ENCODE measurements at places on chromosomes 2 and 18.

DNA sequence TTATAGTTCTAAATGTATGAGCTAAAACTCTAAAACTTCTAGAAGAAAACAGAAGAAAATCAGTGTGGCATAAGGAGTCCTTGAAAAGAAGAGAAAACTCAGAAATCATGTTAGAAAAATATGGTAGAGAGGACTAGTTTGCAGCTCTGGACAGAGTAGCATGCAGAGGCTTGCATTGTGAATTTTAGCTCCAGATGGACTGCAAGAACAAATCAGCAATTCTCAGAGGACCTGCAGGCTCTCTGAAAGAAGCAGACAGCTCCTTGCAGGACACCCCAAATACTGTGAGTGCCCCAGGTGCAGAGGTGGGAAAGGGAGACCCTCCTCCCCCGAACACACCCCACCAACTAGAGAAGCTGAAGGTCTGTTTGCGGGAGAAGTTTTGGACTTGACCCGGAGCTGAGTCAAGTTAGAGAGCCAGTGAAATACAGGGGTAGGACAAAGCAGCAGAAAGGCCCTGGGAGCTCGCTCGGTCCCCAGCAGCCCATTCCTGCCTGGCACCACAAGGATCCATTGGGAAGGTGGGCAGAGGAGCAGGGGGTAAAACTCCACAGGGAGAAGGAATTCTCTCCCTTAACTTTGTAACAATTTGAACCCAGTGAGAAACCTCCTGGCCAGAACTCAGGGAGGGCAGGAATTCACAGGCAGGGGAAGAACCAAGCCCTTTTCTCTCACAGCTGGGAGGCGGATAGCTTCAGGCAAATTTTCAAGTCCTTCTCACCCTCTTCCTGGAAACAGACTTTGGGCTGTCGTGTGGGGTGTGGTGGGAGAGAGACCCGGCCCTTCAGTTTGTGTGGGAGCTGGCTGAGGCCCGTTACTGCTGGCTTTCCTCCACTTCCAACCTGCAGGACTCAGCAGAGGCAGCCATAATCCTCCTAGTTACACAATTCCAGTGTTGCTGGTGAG, 216.2 kb upstream of the SLC35G4 start:
- no peak for DNase-seq

DNA sequence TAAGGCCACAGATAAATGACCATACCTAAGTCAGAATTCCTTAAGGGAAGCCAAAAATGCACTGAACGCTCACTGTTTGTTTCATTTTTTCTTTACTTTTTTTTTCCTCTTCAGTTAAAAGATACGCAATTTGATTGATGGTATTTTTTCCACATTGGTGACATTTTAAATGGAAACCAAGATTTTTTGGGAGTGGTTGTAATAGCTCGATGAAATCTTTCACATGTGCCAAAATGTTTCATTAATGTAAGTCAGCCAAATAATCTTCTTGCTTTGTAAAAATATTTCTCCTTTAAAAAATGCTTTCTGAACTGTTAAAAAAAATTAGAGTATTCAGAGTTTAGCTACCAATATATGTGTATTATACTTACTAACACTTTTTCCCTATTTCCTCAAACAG, 339.8 kb downstream of the ZEB2 start:
- no peak for DNase-seq

- DNase-seq: no peak
Observed at GRCh38 chr2:196481324-196481697, 158.2 kb upstream of the CCDC150 start.

- no peak for DNase-seq
Observed at GRCh38 chr2:240806459-240806858, 13.6 kb downstream of the KIF1A start.

DNA sequence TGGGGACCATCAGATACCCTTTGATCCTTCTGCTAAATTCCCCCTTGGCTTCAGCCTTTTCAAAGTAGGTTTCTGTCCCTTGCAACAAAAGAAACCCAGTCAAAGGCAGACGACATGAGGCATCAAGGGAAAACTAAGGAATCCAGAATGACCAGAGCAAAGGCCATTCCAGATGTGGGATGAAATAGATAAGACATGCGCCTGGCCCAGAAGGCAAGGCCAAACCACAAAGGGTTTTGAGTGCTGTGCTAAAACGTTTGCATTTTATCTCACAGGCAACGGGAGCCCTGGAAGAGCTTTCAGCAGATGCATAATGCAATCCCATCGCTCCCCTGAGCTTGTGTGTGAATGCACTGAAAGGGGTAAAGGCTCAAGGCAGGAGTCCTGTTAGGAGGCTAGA, 17.7 kb downstream of the CXCR1 start:
- no peak for DNase-seq
